ENCODE measurements at places on chromosomes 5 and 9.

GRCh38 chr9:98502976-98503325, 205.8 kb downstream of the GABBR2 start:
- no peaks in the 10 kb centered on the region for H3K36me3 ChIP-seq
- H3K27me3 ChIP-seq, result no peaks in the 10 kb centered on the region
- no peak overlapping the region for H3K4me3 ChIP-seq
- no peak for DNase-seq
- peaks cover 4% of the 10 kb centered on the region for H3K4me1 ChIP-seq

DNA sequence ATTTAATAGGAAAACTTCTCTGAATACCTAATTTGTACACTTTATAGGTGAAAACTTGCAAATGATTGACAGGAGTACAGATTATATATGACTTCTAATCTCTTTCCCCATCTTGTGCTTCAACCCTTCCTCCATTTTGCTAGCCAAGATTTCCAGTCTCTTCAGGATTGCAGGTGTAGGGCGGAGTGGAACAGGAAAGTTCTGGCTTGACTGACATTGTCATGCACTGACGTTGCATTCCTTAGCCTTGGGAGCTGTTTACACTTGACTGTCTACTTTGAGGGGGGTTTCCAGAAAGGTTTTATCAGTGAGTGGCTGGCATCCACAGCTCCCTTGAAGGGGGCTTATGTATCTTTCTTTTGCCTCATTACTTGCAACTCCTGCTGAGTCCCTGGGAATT, 34.1 kb upstream of the GRIA1 start:
- H3K4me3 ChIP-seq, result no peak overlapping the region
- DNase-seq, result no peak
- no peaks in the 10 kb centered on the region for H3K4me1 ChIP-seq
- no peaks in the 10 kb centered on the region for H3K36me3 ChIP-seq
- H3K27me3 ChIP-seq, result no peaks in the 10 kb centered on the region
- H3K27ac ChIP-seq, result no peak overlapping the region

DNA sequence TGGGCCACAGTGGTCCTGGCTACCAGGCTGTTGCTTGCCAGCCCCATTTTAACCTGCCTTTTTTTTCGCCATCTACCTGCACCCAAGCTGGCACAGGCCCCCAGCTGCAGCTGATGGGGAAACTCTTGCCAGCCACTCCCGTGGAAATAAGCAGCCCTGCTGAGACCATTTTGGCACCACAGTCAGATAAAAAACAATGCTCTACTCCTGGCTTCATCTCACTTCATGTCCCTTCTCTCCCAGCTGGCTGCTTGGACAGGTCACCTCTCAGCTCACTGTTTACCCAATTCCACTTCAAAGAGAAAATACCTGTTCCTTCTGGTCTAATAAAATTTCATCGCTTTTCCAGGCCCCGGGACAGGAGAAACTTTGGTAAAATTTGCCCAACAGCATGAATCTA, 322.6 kb upstream of the SLC30A5 start:
- DNase-seq, result no peak
- no peak overlapping the region for H3K27ac ChIP-seq
- H3K27me3 ChIP-seq, result no peaks in the 10 kb centered on the region
- no peaks in the 10 kb centered on the region for H3K4me1 ChIP-seq
- H3K36me3 ChIP-seq, result no peaks in the 10 kb centered on the region
- H3K4me3 ChIP-seq, result no peak overlapping the region

GRCh38 chr5:93022796-93023447, 558.1 kb downstream of the NR2F1-AS1 start:
- H3K4me1 ChIP-seq, result no peaks in the 10 kb centered on the region
- H3K36me3 ChIP-seq, result no peaks in the 10 kb centered on the region
- no peak for DNase-seq
- H3K4me3 ChIP-seq, result no peak overlapping the region

- no peak overlapping the region for H3K27ac ChIP-seq
- no peaks in the 10 kb centered on the region for H3K27me3 ChIP-seq
- DNase-seq, result no peak
- H3K4me1 ChIP-seq, result no peaks in the 10 kb centered on the region
Observed at GRCh38 chr5:125075567-125075966, 329.1 kb upstream of the ZNF608 start.

Measured in suprapubic skin (tissue), 4 donors.